ENCODE measurements at places on chromosomes 13 and 19.

DNA sequence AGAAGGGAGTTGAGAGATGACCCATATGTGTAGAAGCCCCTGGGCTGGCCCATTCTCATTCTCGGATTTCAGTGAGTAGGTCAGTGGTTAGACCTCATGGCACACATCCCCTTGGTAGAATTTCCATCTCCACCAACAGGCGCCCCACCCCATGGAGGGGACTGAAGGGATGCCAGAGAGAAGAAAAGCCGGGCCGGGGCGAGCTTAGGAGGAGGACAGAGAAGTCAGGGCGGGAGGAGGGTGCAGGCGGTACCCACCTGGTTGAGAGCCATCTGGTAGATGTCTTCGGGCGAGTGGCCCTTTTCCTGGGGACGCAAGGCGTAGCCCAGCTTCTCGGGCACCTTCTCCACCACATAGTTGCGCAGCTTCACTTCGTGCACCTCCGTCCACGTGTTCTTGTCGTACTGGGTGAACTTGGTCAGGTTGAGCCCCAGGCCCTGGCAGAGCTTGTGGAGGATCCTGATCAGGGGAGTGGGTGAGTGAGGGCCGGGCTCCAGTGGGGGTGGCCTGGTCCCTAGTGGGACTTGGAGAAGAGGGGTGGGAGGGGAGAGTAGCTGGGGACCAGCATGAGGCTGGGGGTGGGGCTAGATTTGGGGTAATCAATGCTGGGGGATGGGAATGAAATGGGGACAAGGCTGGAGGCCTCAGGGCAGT lies 2.5 kb downstream of the IL4I1 start:
- DNase-seq, result no peak

DNA sequence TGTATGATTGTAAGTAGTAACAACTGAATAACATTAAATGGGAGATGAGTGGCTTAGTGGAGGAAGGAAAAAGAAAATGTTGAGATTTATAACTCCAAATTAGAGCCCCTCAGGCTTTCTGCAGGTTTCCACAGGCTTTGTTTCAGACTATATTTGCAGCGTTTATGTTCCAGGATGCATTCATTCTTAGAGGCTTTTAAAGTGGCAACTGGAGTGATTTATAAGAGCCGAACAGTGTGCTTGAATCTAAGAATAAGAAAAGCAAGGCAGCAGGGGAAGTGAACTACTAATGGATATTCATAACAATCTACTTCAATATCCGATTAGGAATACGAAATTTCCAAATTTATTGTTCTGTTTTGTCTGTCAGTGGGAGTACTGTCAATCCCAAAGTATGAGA lies 91.0 kb downstream of the UFM1 start:
- no peak for DNase-seq

DNA sequence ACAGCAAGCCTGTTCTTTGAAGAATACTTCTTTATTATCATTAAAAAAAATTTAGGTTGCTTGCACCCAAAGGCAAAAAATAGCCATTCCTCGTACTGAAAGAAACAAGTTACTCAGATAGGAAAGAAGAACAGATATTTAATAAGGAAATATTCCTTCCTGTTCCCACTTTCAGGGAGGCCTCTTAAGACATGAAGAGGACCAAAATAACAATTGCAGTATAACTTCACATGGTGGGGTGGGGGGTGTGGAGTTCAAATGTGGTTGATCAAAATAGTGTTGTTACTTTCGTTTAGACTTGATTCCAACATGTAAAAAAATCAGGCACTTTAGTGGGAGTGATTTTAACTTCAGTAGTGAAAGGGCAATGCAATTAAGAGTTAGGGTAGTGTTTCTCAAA lies 3.6 kb downstream of the RGCC start:
- no peak for DNase-seq

DNA sequence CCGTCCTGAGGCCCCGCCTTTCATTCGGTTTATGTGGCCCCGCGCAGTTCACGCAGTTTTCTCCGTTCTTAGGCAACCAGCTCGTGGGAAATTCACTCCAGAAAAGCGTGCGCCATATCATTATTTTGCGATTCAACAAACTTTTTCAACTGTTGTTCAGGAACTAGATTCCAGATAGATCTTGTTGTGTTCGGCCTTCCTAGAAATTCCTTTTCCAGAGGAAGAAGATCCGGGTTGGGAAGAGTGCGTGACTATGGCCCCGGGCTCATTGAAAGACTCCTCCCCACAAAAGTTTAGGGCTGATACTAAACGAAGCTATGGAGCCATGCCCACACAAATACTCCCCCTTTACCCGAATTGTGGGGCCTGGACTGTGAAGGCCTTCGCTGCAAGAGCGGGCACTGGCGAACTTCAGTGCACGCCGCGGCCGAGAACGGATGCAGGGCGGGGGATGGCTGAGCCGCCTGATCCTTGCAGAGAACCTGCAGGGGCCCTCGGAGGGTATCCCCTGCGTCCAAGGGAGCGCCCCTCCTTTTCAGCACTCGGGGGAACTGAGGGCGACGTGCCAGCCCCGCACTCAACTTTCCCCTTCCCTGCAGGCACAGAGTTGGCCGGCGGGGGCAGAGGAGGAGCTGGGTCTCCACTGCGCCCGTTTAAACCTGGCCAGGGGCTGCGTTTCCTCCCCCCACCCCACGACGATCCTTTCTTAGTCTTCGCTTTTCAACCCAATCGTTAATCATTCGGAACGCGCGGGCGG lies 904 bp upstream of the SOX1 start:
- no peak for DNase-seq

DNA sequence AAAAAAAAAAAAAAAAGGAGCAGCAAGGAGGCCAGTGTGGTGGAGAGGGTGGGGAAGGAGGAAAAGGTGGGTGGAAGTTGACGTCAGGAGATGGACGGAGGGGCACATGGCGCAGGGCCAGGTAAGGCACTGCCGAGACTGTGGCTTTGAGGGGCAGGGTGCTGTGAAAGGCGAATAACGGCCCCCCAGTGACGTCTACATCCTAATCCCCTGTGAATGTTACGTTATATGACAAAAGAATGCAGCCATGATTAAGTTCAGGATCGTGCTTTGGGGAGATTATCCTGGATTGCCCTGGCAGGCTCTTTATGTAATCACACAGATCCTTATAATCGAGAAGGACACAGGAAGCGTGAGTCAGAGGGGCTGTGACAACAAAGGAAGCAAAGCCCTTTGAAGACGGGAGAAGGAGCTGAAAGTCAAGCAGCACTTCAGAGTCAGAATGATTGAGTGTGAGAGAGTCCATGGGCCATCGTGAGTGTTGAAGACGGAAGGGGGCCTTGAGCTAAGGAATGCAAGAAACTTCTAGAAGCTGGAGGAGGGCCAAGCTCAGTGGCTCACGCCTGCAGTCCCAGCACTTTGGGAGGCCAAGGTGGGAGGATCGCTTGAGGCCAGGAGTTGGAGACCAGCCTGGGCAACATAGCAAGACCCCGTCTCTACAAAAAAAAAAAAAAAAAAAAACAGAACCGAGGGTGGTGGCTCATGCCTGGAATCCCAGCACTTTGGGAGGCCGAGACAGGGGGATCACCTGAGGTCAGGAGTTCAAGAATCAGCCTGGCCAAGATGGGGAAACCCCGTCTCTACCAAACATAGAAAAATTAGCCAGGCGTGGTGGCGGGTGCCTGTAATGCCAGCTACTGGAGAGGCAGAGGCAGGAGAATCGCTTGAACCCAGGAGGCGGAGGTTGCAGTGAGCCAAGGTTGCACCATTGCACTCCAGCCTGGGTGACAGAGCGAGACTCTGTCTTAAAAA lies 13.8 kb upstream of the CEACAM16 start:
- DNase-seq, result no peak

DNA sequence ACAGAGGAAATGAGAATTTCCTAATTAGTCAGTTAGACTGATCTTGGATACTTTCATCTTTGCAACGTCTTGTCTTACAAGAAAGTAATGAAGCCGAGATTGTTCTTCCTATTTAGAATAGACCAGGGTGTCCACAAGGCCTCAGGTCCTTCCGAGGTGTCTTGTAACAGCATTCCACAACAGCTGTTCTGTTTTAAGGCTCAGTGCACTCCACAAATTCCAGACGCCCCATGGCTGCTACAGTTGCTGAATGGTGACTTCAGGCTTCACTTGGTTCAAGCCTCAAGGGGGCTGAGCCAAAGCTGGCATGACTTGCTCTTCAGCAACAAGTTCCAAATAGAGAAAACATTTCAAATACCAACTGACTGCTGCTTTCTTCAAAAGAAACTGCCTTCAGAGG lies 143.4 kb downstream of the SHISA2 start:
- DNase-seq, result no peak

- no peak for DNase-seq
Observed at GRCh38 chr19:15195371-15196334, 5.1 kb downstream of the NOTCH3 start.

DNA sequence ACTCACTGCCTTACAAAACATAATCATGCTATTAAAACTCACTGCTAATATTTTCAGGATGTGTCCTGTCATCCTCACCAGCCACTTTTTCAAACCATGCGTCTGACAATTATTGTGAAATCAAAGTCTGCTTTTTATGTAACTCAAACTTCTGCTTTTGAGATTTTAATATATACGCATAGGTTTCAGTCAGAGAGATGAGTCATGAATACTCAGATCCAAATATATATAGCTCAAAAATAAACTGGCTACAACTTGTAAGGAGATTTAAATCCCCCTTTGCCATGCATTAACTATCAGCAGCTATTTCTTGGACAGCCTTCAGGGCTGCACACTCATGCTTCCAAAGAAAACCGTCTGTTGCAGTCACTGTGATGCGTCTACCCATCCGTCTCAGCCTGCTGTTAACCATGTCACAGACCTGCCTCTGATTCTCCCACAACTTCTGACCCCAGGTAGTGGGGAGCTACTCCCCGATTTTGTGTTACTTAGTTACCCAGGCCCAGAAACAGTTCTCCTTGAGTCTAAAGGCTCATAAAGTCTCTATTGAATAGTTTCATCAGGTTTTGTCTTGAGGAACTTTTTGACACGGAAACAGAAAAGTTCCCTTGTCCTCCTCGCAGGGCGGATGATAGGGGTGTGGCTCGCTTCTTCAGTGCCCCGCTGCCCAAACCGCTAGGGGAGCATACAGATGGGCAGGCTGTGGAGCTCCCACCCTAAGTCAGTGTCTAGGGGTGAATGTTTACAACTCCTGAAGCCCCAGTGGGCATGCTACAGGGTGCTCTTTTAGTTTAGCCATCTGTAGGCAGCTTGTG lies 33.8 kb upstream of the SGCG start:
- no peak for DNase-seq

GRCh38 chr19:18287836-18288772 lies 6.7 kb upstream of the JUND start:
- DNase-seq, result no peak
